ENCODE measurements at places on chromosomes 4 and X. TPM values are rescaled to one million over a fixed set of nuclear protein-coding genes. Genes with fewer than 3 reads are reported as not detected.

DNA sequence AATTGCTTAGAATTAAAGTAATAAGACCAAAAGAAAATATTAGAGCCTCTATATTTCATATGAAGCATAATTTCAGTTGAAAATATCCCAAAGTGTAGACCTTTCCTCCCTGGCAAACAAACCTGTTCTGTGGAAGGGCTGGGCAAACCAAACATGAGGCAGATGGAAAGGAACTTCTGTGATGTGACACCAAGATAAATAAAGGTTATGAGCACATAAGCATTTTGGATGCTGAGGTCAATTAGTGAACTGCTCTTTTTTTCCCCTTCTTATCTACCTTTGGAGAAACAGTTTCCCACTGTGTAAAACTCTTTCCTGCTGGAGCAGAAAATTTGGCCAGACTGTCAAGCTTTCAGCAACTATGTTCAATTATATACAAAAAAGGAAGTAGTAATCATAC is 109.6 kb upstream of the STIM2 start:
- no peak for DNase-seq

GRCh38 chrX:73850124-73851013 is 287.4 kb downstream of the CHIC1 start:
- DNase-seq, result no peak

Gene ZNF674
- 8.6 TPM for total RNA-seq

Gene PNMA3
- 11.4 TPM for total RNA-seq

Gene P2RY4
- 0.35 TPM for total RNA-seq

Gene NAP1L5
- total RNA-seq, result 1.6 TPM

All from CD4-positive, alpha-beta memory T cell (primary cell).